ENCODE measurements at places on chromosomes 13 and 19. TPM values are rescaled to one million over a fixed set of nuclear protein-coding genes. Genes with fewer than 3 reads are reported as not detected.
A peak's percentile ranks its signal among the peaks of the same experiment; 100 is the strongest.

DNA sequence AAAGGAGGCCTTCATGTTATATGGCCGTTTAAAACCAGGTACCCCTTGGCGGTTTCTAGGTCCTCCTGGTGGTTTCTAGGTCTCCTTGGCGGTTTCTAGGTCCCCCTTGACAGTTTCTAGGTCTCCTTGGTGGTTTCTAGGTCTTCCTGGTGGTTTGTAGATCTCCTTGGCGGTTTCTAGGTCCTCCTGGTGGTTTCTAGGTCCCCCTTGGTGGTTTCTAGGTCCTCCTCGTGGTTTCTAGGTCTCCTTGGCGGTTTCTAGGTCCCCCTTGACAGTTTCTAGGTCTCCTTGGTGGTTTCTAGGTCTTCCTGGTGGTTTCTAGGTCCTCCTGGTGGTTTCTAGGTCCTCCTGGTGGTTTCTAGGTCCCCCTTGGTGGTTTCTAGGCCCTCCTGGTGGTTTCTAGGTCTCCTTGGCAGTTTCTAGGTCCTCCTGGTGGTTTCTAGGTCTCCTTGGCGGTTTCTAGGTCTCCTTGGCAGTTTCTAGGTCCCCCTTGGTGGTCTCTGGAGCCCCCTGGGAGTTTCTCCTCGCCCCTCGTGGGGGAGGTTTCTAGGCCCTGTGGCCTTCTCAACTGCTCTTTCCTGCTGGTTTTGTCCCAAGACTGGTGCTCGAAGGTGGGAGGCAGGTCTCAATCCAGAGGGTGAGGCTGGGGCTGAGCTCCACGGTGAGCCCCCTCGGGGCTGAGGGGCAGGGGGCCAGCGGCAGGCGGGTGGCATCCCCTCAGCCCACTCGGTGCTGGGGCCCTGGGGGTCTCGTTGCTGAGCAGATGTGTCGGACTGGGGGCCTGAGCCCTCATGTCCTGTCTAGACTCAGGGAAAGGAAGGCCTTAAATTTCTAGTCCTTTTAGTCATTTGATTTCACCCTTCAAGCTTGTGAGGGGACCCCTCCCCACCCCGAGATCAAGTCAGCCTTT lies 8.0 kb downstream of the HCN2 start:
- peak; percentile 34 for DNase-seq

DNA sequence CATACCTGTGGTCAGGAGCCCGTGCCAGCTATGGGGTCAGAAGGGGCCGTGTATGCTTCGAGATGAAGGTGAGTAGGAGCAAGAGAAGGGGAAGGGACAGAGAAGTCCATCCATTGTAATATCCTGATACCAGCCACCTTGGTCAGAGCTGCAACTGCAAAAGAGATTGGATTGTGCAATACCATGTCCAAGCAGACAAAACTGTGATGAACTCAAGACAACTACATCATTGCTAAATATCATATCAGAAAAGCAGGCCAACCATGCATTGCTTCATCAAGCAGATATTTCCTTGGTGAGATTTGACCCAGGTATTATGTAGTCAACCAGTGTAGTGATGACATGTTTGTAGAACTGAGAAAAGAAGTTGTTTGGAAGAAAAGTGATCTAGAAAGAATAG lies 12.1 kb downstream of the HNRNPUL1 start:
- no peak for DNase-seq

GRCh38 chr19:45099467-45100191 lies 6.7 kb downstream of the PPP1R37 start:
- no peak for DNase-seq

- DNase-seq, result no peak
These were observed 37.7 kb downstream of the LHFPL6 start for GRCh38 chr13:39565036-39565949.

ANKRD24 gene
- total RNA-seq, result 2.6 TPM

DNA sequence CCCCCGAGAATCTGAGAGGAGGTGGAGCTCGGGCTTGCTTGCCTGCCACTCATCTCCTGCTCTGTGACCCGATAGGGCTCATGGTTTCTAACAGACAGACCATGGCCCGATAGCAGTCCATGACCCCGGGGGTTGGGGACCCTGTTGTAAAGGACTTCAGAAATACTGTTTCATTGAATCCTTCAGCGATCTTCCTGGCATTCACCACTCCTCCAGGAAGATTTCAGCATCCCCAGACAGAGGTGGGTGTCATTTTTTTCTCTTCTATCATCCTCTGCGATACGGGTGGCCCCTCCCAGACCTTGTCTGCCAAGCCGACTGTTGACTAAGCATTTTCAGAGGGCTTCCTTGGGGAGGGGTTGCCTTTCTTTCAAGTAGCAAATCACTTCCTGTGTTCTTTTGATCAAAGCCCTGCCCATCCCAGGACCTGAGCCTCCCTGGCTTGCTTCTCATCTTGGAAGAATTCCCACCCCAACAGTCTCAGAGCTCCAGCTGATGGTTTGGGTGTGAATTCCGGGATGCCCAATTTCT lies 1.7 kb downstream of the MYO1F start:
- peak; percentile 65 for DNase-seq

DNA sequence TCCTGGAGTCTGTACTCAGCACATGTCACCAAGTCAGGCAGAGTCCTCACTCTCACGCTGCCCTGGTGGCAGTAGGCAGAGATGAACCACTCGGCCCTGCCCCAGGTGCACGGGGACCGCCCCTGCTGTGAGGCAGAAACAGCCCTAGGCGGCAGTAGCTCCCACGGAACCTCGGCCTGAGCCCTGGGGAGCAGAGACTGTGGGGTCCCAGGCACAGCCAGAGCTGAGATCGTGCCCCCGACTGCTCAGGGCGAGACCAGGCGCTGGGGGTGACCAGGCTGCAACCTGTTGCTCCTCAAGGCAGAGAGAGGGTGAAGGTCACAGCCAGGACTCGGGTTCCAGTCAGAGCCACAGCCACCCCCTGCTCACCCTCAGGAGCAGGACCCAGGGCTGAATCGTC lies 34.9 kb downstream of the AP1M1 start:
- DNase-seq, result no peak

- no peak for DNase-seq
These were observed 29.5 kb downstream of the CCDC8 start for GRCh38 chr19:46383846-46384245.

RASA3 gene
- 48.8 TPM for total RNA-seq

SPACA4 gene
- not detected for total RNA-seq

- DNase-seq, result no peak
These were observed 30.6 kb downstream of the SYDE1 start for GRCh38 chr19:15137777-15138176.

DNA sequence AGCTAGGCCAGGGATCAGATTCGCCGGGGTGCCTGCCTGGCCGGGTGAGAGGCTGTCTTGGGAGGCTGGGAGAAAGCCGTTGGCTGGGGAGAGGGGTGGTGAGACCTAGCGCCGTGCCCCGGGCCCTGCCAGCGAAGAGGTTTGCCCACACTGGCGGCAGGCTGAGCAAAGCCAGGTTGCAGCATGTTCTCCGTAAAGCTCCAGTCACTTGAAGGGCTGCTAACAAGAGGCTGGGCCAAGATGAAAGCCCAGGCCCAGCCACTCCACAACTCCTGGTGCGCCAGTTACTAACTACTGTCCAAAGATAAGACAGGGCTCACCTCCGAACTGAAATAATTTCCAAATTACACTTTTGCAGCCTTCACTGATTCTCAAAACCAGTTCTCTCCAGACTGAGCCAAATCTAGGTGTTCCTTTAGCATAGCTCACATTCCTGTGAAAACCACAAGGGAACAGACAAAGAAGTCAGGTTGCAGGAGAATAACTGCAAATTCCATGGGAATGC lies 16.3 kb downstream of the ELAVL1 start:
- DNase-seq, result no peak

CLEC4G gene
- total RNA-seq, result not detected

GRCh38 chr19:35642312-35642711 lies 767 bp downstream of the ETV2 start:
- DNase-seq, result no peak

DNA sequence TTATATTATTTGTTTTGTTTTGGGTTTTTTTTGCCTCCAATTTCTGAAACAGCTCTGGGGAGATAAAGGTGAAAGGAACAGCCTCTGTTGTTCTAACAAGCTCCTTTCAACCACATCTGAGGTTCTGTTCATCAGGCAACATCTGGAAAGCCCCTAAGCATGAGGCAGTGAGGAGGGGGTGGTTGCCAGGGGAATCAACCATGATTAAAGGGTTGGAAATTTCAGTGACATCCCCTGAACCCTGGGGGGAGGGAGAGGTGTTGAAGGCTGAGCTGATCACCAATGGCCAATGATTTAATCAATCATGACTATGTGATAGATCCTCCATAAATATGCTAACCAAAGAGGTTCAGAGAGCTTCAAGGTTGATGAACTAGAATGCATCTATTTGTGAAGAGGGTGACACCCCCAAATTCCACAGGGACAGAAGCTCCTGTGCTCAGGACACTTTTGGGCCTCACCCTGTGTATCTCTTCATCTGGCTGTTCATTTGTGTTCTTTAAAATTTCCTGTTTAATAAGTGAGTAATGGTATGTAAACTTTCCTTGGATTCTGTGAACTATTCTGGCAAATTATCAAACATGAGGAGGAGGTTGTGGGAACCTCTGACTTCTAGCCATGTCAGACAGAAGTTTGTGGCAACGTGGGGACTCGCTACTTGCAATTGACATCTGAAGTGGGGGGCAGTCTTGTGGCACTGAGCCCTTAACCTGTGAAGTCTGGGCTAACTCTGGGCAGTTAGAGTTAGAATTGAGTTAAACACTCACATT lies 221.3 kb downstream of the NHLRC3 start:
- DNase-seq, result peak; percentile 66

HPN gene
- not detected for total RNA-seq

- no peak for DNase-seq
These were observed 20.0 kb downstream of the DIAPH3 start for GRCh38 chr13:60143775-60144174.

ZNF382 gene
- total RNA-seq, result 7.6 TPM

DNA sequence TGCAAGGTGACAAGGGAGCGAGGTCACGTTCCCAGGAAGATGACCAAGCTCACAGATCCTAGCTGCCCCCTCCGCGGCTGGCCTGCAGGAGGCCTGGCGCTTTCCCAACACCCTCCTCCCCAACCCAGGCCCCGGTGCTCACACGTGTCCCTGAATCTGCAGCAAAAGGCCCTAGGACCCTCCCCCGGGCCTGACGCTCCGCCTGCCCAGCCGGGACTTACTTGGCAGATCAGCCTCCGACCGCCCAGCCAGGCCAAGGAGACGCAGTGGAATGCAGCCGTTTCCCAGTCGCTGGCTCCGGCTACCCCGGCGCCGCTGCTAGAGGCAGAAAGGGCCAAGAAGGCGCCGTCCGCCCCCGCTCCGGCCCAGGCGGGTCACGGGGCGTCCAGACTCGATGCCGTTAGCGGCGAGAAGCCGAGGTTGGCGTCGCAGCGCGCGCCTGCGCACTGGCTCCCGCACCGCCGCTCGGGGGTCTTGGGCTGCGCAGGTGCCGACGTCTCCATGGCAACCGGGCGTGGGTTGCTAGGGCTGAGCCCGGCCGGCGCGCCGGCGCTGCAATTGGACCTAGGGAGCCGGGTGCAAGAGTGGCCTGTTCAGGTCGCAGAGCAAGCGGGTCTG lies at the start of gene PNMA8A:
TSS of gene PNMA8A (minus strand) at position 448 of the 618 bp plus-strand sequence. CDS start 528 bp downstream, outside the sequence.
- DNase-seq, result no peak

DNA sequence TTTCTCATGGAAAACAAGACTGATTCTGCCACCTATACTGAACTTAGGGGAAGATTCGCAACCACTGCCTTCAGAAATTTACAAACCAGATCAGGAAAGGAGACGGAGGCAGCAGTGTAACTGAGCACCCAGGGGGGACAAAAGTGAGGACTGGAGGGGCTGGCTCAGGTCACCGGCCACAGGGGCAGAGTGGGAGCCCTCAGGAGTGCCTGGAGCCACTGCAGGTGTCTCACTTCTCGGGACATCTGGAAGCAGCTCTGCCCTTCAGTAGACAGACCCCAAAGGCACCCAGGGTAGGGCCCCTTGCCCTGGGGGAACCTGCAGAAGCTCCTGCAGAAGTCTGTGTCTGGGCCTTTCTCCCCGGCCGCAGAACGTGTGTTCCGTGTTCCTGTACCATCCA lies 5.8 kb downstream of the ARHGEF7 start:
- DNase-seq, result no peak

- peak; percentile 73 for DNase-seq
These were observed 16.9 kb upstream of the BTBD2 start for GRCh38 chr19:2032296-2032941.

DNA sequence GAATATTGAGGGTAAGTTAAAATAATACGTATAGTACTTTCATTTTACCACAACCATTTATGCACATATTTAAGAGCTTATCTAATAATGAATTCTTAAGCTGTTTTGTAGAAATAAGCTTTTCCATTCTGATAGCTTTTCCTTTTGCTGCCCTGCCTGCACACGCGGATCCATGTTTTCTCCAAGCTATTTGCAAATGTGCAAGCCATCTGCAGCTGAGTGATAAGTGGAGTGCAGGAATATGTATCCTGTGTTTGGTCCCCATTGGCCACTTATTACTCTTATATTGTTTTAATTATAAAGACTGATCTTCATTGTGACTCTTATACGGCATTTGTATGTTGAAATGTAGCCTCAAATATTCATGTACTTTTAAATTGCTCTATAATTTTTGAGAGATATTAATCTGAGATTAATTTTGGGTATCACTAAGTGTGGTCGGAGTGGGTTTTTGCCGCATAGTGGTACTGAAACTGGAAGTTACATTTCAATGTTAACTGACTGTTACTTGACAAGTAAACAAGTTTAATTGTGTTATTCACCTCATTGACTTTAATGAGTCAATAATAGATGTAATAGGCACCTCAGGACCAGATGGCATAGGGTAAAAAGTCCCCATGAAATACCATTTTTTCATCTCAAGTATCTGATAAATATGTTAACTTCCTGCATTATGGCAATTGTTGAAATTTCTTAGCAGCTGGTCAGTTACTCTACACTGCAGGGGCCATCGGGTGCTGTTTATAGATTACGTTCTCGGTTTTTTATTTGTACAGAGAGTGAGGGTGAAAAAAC lies 1567.4 kb downstream of the EFNB2 start:
- DNase-seq, result no peak

GRCh38 chr13:103607995-103608394 lies 541.8 kb upstream of the SLC10A2 start:
- DNase-seq, result no peak

- DNase-seq, result no peak
These were observed 17.8 kb downstream of the GPR12 start for GRCh38 chr13:26742691-26743358.

GRCh38 chr13:95452375-95452774 lies 100.1 kb upstream of the CLDN10 start:
- DNase-seq, result no peak

- DNase-seq, result no peak
These were observed 198.1 kb downstream of the OXGR1 start for GRCh38 chr13:96796091-96796633.

GRCh38 chr19:8877854-8878705 lies 45.9 kb downstream of the MBD3L1 start:
- no peak for DNase-seq

CHST8 gene
- total RNA-seq, result not detected
